ENCODE measurements at places on chromosomes 12 and 14.

GRCh38 chr12:79690142-79690637, 574 bp downstream of the PAWR start:
- no peak for DNase-seq

GRCh38 chr14:23567186-23568020, at the start of gene AP1G2:
Gene AP1G2, minus strand, starts transcription at chr14:23567791. Its CDS starts 477 bp downstream, at chr14:23567314.
- peak; percentile 68 for DNase-seq

DNA sequence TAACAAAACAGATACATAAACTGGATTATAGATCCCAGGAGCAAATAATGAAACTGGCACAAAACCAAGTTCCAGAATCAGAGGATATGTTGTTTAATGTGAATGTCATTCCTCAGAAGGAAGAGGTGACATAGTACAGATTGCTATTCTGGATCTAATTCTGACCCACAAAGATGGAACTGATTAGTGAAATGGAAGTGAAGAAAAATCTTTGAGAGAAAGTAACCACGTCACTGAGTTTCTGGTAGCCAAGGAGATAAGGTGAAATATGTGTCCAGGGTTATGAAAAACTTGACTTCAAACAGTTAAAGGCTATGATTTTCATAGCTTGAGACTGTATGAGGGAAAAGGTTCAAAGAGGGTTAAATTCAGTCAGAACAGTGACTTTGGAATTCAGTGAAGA, 8.3 kb downstream of the OR10AD1 start:
- DNase-seq, result no peak

GRCh38 chr12:119425623-119426022, 91.1 kb downstream of the CCDC60 start:
- DNase-seq, result no peak

- no peak for DNase-seq
Measured at GRCh38 chr14:78135450-78135891, 34.7 kb upstream of the NRXN3 start.

- DNase-seq, result no peak
Measured at GRCh38 chr12:67541625-67541991, 106.9 kb upstream of the DYRK2 start.

DNA sequence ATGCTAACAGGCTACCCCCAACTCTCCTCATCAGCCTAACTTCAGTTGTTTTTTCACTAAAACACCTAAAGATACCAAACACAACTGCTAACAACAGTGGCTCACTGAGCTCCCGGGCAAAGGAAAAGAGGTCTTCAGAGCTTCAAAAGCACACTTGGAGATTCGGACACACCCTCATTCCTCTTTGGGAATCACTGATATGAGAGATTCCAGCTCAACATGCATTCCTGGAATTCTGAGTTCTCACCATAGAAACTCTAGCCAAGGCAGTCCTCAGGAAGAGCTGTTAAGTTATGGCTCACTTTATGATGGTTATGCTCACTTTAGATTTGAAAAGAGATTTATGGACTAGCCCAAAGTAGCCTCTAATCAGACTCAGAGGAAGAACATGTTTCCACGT, 40.1 kb downstream of the STXBP6 start:
- DNase-seq, result no peak

GRCh38 chr12:32502693-32503502, 103.5 kb downstream of the FGD4 start:
- no peak for DNase-seq

- no peak for DNase-seq
Measured at GRCh38 chr12:108526482-108527165, 11.5 kb downstream of the FICD start.

DNA sequence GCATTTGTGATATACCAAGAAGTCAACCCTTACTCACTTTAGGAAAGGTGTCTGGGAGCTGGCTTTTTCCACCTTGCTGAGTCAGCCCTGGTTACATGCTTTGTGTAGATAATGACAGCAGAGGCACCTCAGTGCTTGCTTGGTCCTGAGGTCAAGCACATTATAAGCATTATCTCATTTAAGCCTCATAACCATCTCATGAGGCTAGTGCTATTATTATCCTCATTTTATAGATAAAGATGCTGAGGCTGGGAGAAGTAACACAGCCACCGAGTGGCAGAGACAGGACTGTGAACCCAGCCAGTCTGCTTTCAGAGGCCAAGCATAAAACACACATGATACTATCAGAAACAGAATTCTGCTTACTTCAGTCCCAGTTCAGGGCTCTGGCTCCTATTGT, 29.4 kb downstream of the MAX start:
- no peak for DNase-seq

DNA sequence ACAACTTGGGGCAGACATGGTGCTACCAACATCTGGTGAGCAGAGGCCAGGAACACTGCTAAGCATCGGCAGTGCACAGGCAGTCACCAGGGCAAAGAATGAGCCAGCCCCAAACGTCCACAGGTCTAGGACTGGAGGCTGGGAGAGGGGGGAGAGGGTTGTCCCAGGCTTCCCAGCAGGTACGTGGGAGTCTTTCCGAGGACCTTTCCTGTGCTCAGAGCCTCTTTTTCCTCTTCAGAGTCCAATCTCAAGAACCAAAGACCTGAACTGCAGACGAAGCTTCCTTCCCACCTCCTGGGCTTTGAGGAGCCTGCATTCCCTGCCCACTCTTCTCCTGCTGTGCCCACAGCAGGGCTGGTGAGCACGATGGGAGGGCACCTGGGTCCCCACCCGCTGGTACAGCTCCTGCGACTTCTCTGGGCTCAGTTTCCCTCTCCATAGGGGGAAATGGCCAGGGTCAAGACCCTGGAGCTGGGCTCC, 48.7 kb downstream of the DLK1 start:
- no peak for DNase-seq

DNA sequence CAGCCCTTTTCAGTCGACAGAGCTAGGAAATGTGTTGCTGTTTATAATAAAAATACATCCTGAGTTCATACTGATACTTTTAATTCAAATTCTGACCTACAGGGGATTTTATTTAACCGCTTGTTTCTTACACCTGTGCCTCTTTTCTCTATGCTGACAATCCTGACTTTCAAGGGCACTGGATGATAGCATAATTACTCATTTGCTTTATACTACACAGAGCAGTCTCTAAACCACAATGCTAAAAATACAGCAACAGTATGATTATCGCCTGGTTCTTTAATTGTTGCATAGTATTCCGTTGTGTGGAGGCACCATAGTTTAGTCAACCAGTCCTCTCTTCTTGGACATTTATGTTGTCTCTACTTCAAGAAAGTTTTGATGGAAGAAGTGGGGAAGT, 372.9 kb downstream of the DPF3 start:
- no peak for DNase-seq

DNA sequence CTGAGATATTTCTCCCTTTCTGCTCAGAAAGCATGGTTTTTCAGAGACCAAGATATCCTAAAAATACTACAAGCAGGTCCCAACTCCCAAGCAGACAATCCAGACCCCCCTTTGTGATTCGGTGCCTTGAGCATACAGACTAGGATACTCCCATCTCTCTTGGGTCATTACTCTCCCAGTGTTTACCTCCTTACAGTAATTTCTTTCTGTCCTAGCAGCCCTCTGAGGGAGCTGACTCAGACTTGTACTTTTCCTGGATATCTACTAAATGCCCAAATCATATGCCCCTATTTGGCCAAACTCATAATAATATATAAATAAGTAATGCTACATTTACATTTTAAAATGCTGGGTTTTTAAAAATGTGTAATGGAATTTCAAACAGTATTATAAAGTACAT, 355.6 kb downstream of the LRIG3 start:
- DNase-seq, result no peak

GRCh38 chr14:105201156-105201924, 20.2 kb upstream of the NUDT14 start:
- DNase-seq, result no peak

GRCh38 chr12:168763-169525, 45.0 kb downstream of the SLC6A12 start:
- no peak for DNase-seq

DNA sequence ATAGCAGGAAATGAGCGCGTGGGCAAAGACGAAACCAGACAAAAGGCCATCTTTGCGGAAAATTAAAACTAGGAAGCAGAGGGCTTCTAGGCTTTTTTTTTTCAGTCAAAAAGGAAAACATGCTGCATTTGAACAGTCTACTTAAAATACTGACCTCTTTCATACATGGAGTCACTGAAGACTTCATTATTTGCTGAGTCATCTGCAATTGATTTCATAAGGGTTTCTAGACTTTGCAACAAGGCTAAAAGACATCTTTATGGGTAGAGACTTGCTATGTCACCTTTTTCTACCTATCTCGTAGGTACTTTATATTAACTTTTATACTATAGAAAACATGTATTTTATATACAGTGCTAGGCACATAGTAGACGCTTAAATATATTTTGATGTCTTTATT, 238.4 kb downstream of the TMEM132D start:
- no peak for DNase-seq

DNA sequence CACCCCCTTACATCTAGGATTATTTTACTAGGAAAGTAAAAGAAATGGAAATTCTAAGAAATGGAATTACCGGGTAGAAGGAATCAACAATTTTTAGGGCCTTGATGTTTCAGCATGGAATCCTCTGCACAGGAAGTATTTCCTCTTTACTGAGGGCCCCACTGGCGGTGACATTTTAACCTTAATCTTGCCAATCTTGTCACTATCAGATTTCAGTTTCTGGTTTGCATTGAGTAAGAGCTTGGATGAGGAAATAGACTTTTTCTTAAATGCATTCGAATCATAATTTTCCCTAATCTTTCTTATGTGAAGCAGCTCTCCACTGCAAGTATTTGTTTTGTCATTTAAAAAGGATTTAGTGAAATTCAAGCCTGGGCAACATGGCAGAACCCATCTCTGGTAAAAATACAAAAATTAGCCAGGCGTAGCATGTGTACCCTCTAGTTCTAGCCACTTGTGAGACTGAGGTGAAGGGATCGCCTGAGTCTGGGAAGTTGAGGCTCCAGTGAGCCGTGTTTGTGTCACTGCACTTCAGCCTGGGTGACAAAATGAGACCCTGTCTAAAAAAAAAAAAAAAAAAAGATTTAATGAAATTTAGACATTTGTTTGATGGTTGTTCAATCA, 40.7 kb downstream of the TPCN1 start:
- no peak for DNase-seq

DNA sequence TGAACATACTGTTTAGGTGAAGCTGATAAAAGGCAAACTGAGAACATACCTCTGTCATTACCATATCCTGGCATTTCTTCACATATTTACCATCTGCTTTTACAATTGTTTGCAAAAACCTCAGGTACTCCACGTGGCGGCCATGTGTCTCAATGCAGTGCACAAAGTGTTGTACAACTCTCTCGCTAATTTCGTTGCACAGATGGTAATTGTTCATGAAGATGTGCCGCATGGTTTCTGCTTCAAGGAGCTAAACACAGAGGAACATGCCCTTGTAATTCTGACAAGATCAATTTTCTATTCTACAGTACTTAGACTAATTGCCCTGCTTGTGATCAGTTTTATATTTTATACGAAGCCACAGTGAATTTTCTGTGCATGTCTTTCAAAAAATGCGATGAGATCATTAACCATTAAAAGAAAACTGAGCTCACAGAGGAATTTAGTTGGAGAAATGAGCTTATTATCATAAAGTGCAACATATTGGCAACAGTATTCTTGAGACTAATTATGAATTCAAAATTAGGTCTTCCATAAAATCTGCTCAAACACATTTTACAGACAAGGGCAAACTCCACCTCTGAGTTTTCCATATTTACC, 233.8 kb downstream of the ITPR2 start:
- DNase-seq, result no peak

DNA sequence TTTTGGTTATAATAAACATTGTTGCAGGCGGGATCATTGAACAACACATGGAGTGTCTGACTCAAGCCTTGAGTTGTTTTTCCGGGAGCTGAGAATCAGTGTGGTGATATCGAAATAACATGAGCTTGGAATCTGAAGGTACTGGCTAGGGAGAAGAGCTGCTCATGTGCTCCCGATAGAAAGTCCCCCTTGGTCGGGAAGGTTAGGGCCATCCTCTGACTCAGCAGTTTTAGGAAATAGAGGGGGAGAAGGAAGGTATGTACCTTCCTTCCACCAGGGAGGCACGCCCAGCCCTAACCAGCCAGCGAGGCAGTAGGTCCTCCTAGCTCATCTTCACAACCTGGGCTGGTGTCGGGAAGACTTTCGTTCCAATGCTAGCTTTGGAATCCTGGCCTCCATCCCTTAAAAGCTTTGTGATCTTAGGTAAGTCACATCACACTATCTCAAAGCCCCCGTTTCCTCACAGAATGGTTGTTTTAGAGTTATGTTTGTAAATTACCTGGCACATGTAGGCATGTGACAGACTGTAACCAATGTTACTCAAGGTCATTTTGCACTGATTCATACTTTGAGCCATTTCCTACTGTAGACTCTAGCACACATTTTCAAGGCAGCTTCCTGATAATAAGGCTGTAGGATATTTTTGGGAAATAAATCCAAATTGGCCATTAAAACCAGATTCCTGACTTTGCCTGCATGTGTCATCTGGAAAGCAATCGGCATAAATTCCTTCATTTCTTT, 1.9 kb upstream of the RAB35 start:
- DNase-seq, result no peak

DNA sequence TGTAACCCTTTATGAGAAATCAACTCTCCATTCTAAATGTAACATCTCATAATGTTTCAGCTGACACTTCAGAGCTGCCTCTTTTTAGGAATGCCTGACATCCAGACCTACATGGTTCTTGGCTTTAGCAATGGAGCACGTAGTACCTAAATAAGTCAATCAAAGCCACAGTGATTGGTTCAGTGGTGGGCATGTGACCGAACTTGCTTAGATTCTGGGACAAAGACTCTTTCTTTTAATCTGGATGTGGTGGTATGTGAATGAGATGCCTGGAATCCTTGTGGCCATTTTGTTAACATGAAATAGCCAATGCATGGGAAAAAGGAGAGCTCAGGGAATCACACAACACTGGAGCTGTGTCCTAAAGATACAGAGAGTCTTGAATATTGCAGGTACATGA, 11.8 kb downstream of the GPR65 start:
- DNase-seq, result no peak

DNA sequence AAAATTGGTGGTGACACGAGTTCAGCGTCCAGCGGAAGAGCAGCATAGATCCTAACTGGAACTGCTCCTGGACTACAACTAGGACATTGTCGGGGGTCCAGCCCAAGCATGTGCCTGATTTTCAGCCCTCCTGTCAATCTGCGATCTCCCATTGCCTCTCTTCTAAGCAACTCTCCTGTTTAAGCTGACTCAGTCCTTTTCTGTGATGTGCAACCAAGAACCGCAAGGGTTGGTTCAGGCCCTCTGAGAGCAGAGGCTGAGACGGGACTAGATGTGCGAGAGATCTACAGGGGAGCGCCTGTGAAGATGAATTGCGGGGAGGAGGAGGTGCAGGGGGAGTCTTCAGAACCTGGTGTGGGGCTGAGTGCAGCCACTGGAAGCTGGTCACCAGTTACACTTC, 3.7 kb upstream of the PAPLN start:
- DNase-seq, result no peak

GRCh38 chr14:76638841-76639240, 122.4 kb upstream of the VASH1 start:
- no peak for DNase-seq

- DNase-seq, result no peak
Measured at GRCh38 chr14:50040401-50040775, 76.0 kb downstream of the VCPKMT start.
